ENCODE measurements at places on chromosomes 1 and 21.

DNA sequence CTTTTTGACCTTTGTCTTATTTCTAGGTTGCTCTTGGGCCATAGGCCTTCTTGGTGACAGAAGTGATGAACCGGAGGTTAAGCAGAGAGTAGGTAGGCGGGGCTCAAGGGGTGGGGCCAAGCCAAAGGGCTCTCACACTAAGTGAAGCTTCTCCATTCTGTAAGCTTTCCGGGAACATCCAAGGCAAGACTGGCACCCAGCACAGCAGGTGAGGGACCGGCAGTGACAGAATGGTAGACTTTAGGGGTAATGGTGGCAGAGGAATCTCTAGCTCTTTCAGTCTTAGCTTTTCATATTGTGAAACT lies at the start of gene TNFAIP8L2:
Gene TNFAIP8L2, plus strand, starts transcription at position 135 of the 305 bp plus-strand sequence. CDS start 2,049 bp downstream, outside the sequence.
- DNase-seq, result peak; percentile 93

GRCh38 chr1:41882068-41882477 lies 36.6 kb downstream of the HIVEP3 start:
- DNase-seq, result no peak

GRCh38 chr1:231611851-231612250 lies 14.7 kb upstream of the DISC1 start:
- DNase-seq, result peak; percentile 36

DNA sequence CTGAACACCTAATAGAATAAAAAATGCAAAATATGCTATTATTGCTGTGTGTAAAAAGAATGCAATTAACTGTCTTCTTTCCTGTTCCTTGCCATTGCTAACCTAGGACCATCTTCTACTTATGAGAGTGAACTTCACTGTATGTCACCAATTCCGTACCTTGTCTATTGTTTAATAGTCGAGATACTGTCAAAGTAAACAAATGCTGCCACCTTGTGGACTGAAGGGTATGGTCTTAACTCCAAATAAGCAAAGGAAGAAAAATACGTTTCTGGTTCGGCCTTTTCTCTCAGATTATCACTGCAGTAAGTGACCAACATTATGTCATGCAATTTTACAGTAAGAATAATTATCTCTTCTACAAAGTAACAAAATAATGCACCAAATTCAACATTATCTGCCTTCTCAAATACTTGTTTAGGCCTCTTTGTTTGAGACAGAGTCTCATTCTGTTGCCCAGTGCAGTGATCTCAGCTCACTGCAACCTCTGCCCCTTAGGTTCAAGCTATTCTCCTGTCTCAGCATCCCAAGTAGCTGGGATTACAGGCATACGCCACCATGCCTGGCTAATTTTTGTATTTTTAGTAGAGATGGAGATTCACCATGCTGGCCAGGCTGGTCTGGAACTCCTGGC lies 133.4 kb downstream of the COP1 start:
- DNase-seq, result peak; percentile 47

GRCh38 chr1:84078842-84079202 lies 65.2 kb upstream of the PRKACB start:
- no peak for DNase-seq

DNA sequence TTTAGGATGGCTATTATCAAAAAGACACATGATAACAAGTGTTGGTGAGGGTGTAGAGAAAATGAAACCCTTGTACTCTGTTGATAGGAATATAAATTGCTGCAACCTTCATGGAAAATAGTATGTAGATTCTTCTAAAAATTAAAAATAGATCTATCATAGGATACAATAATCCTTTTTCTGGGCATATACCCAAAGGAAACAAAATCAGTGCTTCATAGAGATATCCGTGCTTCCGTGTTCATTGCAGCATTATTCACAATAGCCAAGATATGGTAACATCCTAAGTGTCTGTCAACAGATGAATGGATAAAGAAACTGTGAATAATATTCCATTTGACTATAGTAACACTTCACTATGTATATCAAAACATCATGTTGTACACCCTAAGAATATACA lies 106.7 kb downstream of the MIS18A start:
- DNase-seq, result no peak

GRCh38 chr1:87814573-87814972 lies 485.9 kb downstream of the LMO4 start:
- DNase-seq, result no peak

DNA sequence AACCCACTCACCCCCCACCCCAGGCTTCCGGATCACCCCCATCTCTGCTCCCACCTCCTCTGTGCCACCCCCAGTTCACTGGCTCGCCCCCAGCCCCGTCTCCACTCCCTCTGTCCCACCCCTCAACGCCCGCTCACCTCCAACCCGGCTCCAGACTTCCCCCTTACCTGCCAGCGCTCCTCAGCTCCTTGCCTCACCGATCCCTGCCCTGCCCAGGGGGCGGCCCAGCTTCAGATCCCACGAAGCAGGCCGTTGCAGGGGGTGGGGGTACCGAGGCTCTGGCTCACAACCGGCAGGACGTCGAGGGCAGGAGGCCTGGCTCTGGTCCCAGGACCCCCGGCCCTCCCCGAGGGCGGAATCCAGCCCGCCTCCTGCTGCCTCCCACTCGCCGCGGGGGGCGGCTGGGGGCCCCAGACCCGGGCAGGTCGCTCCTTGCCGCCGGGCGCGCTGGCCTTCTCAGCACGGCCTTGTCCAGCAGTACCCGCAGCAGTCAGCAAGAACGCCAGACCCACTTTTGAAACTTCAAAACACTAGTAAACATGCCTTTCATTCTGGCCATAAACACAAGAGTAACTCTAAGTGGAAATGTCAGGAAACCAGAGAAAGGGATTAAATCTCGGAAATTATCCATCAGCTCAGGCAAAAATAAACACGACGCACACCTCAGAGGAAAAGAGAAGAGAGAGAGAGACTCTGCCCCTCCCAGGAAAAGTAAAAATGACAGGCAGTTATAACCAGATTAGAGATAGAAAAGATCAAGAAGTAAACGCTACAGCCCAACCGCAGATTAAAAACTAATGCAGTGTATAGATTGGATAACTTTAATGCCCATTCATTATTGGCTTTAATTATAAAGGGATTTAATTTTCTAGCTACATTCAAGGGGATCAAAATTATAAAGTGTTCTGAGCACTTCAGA lies 1.0 kb upstream of the FAM89A start:
- no peak for DNase-seq

DNA sequence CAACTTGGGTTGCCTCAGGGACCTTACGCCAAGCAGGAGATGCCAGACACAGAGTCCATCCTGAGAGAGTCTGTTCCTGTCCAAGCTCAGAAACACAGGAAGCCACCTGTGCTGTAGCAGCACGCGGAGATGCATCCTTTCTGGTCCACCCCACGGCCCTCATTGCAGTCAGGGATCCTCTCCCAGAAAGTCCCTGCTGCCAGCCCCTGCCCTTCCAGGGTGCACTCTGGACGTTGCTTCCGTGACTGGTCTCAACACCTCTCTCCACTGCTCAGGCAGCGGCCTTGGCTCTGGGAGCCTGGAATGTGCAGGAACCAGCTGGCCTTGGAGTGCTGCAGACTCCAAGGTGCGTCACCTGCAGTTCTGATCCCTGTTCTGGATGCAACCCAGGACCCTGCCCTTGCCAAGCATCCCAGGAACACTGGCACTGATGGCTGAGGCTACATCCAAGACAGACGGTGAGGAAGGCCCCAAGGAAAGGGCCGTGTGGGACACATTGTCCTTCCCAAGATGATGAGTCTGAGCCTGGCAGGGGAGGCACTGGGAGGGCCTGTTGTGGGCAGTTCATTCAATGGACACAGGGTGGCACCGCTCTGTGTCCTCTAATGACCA lies 21.7 kb upstream of the COL6A1 start:
- DNase-seq, result no peak

- peak; percentile 97 for DNase-seq
These were observed 59.3 kb downstream of the MAN1C1 start for GRCh38 chr1:25675729-25676476.
